Activated naive CD4-positive, alpha-beta T cell treated with anti-CD3 and anti-CD28 coated beads, Interleukin-2, amount 10 ng/mL, durations not matched to agents 7 days and 5 days (primary cell): ENCODE measurements at places on chromosomes 7 and 10.
A peak's percentile ranks its signal among the peaks of the same experiment; 100 is the strongest.

GRCh38 chr10:74991435-74991834 is 120.0 kb upstream of the SAMD8 start:
- no peak for DNase-seq

- no peak for DNase-seq
These were observed 118.8 kb upstream of the MYO3A start for GRCh38 chr10:25815236-25815635.

- no peak for DNase-seq
These were observed 309.7 kb downstream of the EXOC4 start for GRCh38 chr7:133562621-133563020.

DNA sequence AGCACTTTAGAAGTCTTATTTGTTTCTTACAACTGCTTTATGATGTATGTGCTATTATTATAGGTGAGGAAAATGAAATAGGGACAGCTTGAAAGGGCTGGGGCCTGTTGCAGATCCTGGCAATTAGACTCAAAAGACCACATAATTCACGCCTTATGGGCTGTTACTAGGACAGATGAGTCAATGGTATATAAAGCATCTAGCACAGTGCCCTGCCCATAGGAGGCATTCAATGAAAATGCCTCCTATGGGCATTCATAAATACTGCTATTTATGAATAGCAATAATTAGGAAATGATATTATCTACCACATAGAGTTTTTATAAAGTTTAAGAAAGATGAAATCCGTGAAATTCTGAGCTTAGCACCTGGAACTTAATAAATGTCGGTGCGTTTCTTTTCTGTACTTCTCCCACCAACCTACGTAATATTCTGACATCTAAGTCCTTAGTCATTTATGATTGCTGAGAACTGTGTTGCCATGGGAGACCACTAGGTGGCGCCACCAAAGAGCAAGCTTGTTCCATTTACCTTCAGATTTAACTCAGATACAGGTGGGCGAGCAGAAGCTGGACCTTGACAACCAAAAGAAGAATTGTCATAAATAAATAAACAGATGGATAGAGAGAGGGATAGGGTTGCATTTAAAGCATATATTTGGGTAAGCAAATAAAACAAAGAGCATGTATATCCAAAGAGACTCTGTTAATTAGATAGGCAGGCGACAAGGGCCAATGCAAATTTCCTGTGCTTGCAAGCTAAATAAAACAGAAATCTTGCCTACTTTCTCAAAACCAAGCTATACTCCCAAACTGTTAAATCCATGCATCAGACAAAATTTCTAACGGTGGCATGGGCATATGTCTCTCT is 699.9 kb downstream of the INHBA start:
- peak; percentile 48 for DNase-seq

DNA sequence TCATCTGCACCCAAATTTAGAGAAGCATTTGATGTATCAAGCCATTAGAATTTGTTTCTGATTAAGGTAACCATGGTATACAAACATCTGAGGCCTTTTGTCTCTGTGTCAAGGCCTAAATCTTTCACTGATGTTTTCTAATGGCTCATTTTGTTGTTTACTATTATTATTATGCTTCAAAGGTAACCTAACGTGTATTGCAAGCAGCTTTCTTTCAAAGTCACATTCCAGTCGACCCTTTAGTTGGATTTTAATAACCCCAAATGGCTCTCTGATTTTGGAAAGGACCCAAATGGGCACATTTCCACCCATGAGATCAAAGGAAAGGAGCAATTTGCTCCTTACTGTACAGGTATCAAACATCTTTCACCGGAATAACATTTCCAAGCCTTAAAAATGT is 46.7 kb upstream of the WNT16 start:
- DNase-seq, result no peak

GRCh38 chr10:125169279-125169678 is 8.9 kb upstream of the CTBP2 start:
- DNase-seq, result no peak

- DNase-seq, result no peak
These were observed 271.3 kb downstream of the FGFR2 start for GRCh38 chr10:121326905-121327304.
